ENCODE measurements at places on chromosomes 7 and 10.

- no peak for DNase-seq
These were observed 377.7 kb upstream of the KLF6 start for GRCh38 chr10:4162571-4163286.

DNA sequence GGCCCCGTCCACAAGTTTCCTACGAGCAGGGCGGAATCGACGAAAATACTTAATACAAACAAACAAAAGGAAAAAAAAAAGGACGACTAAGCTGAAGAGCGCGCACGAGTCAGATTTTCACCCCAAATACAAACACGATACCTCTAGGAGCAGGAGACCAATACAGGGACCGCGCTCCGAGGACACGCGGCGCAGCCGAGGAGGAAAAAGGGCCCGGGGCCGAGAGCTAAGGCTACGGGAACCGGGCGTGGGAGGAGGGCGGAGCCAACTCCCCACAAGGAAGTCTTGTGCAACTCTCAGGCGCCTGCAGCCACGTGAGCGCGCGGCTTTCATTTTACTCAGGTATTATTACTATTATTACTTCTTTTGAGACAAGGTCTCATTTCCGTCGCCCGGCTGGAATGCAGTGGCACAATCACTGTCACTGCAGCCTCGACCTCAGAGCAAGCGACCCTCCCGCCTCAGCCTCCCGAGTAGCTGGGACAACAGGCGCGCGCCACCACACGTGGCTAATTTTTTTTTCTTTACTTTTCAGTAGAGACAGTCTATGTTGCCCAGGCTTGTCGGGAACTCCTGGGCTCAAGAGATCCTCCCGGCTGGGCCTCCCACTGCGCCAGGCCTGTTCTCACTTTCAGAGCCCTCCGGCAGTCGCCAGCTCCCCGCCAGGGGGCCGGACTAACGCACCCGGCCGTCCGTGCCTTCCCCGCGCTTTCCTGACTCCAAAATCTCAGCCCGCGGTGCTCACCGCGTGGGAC, 1.2 kb downstream of the HNRNPF start:
- DNase-seq, result peak; percentile 31

DNA sequence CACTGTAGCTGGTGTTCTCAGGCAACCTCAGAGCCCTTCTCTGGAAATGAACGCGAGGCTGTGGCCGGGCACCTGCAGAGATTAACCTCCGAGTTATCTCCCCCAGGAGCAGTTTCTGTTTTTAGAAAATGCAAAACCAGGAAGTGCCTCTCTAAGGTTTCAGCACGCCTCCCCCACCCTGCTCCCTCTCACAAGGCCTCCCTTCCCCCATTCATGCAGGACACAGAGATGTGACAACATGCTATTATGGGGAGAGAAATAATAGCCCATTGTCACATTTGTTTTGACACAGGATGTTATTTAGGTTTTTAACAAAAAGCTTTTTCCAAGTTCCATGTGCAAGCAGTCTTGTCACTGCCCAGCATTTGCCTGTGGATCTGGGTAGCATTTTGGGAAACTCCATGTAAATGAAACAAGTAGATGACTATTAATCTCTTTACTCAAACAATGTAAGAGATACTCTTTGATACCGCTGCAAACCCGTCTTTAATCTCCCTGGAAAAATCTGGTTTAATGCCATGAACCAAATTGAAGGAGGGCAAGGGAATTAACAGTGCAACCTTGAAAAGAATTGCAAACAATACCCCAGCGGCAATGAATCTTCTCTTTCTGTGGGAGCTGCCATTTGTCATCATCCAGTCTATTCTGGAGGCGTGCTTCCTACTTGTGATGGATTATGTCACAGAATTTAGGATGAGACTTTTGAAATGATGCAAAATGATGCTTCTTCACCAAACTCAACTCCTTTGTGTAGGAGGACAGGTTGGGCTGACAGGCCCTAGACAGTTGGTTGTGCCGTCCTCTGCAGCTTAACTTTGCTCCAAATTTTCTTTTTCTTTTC, 86.5 kb upstream of the NMT2 start:
- peak; percentile 28 for DNase-seq

DNA sequence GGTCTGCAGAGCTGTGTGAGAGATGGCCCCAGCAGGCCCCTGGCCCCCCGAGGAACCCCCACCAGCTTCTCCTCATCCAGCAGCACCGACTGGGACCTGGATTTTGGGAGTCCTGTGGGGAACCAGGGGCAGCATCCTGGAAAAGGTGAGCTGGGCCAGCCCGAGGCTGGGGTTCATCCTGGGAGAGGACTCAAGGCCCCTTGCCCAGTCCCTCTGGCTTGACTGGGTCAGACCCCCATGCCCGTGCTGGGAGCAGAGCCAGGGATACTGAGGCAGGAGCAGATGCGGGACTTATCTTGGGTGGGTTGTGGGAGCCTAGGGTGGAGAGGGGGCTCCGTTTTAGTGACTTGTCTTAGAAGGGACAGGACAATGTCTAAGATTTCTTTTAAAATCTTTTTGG, 47.5 kb downstream of the ZNF467 start:
- no peak for DNase-seq

GRCh38 chr10:63633677-63634487, 112.7 kb downstream of the REEP3 start:
- no peak for DNase-seq

DNA sequence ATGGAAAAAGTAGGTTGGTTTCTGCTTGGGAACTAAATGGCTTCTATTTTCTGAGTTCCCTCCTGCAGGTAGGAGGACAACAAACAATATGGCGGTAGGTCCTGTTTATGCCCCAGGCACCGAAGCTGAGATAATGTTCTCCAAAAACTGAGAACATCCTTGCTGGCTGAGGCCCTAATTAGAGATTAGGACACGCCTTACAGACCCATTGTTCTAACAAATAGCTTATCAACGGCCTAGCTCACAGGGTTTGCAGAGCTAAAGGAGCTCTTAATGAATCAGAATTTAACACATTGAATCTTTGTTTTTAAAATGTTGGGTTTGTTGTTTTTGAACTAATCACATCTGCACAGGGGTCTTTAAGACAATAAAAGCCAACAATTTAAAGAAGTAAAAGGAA, 37.0 kb downstream of the HTR5A start:
- no peak for DNase-seq

- no peak for DNase-seq
These were observed 312.9 kb upstream of the SEMA3A start for GRCh38 chr7:84507529-84507928.

DNA sequence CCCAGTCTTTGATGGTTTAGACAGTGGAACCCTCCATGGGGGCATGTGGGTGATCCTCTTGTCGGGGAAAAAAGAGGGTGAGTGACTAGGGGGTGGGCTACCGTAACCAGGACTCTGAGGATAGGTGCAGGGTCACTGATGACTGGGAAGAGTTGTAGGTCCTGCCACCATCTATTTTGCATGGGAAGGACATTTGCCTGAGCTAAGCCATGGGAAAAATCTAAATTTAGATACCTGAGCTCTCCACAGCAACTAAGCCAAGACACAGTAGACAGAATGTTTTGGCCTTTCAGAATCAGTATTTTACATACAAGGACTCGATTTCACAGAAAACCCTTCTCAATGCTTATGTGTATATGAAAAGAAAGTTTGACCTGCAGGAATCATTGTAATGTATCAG, 52.7 kb downstream of the KIAA1217 start:
- DNase-seq, result no peak

GRCh38 chr7:139572704-139573385, 49.4 kb downstream of the CLEC2L start:
- DNase-seq, result no peak

DNA sequence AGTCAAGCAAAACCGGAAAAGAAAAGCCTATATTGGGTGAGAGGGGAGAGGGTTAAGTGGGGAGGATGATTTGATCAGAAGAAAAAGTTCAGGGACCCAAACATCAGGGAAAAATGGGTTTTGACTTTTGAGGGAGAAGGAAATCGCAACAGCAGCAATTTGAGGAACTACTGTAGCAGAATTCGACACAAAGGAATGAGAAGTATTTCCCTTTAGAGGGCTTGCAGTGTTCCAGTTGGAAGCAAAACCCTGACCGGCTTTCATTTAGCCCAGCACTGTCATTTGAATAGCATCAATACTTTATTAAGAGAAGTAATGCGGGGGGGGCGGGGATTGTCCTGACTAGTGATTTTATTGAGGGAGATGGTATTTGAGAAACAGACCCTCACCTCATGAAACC, 37.2 kb upstream of the GATA3 start:
- DNase-seq, result no peak

DNA sequence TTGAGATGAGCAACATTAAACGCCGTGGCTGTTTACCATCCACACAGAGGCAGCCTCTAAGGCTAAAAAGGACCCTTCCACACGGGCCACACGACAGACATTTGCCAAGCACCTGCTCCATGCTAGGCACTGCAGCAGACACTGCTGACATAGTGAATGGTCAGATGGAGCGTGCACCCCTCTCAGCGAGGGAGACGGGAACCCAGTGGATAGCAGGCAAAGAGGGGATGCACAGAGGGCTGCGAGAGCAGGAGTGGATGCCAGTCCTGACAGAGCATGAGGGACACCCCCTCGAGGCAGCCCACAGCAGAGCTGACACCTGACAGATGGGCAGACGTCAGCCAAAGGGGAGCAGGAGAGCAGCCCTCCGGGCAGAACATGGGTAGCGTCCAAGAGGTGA, 5.6 kb upstream of the STK32C start:
- no peak for DNase-seq

Measured in substantia nigra (tissue), 51 donors.